ENCODE measurements at places on chromosomes 11 and 22.
A peak's percentile ranks its signal among the peaks of the same experiment; 100 is the strongest.

GRCh38 chr11:126978165-126978564 lies 22.4 kb downstream of the KIRREL3 start:
- DNase-seq, result no peak

DNA sequence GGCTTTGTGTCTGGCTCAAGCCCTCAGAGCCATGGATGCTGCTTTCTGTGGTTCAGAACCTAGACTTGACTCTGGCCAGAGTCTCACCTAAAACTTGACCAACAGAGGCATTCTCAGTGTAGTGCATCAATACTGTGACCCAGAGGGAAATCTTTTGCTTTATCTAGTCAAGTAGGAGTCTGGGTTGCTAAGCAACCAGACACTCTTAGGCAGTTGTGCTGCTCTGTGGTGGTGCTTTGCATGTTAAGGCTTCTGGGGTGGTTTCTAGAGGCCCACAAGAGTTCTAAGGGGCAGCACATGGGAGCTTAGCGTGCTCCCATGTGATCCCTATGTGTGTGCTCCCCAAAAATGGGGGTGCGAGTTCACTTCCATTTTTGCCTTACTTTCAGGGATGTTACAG lies 224.6 kb upstream of the PLET1 start:
- no peak for DNase-seq

- DNase-seq, result no peak
Observed at GRCh38 chr11:15558513-15559181, 443.9 kb downstream of the INSC start.

GRCh38 chr11:116731821-116732220 lies 41.0 kb downstream of the BUD13 start:
- no peak for DNase-seq

- DNase-seq, result no peak
Observed at GRCh38 chr11:124380585-124380984, 3.7 kb downstream of the OR8B2 start.

DNA sequence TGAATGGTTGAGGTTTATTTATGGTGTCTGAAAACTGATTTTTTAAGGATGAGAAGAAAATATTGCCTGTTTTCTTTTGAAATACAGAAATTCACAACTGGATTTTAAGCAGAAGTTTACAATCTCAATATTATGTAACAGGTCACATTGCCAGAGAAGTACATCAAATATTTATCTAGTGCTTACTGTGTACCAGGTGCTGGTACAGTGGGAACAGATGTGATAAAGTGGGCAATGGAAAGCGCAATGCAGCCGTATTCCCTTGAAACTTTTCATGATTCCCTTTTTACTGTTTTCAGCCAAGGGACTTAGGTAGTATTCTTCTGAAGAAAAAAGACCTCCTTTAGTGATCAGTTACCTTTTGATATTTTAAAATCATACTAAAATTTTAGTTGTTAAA lies 49.6 kb downstream of the TTC17 start:
- no peak for DNase-seq

- DNase-seq, result no peak
Observed at GRCh38 chr11:1336836-1337646, 27.6 kb upstream of the TOLLIP start.

- peak; percentile 49 for DNase-seq
Observed at GRCh38 chr22:19271856-19272535, 19.5 kb downstream of the CLTCL1 start.

DNA sequence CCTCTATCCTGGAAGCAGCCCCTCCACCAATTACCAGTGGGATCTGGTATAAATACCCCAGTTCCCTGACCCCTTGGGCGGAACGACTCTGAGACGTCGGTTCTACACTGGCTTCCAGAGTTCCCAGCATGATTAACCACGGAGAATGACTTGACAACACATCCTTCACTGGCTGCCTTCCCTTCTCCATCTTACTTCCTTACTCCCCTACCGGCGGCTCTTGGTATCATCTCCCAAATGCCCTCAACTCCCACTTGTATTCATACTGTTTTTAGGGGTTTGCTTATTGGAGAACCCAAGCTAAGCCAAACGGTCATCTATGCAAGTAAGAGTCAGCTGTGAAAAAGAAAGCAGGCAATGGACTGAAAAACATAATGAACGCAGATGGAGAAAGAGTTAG lies 56.1 kb downstream of the APOL3 start:
- no peak for DNase-seq

DNA sequence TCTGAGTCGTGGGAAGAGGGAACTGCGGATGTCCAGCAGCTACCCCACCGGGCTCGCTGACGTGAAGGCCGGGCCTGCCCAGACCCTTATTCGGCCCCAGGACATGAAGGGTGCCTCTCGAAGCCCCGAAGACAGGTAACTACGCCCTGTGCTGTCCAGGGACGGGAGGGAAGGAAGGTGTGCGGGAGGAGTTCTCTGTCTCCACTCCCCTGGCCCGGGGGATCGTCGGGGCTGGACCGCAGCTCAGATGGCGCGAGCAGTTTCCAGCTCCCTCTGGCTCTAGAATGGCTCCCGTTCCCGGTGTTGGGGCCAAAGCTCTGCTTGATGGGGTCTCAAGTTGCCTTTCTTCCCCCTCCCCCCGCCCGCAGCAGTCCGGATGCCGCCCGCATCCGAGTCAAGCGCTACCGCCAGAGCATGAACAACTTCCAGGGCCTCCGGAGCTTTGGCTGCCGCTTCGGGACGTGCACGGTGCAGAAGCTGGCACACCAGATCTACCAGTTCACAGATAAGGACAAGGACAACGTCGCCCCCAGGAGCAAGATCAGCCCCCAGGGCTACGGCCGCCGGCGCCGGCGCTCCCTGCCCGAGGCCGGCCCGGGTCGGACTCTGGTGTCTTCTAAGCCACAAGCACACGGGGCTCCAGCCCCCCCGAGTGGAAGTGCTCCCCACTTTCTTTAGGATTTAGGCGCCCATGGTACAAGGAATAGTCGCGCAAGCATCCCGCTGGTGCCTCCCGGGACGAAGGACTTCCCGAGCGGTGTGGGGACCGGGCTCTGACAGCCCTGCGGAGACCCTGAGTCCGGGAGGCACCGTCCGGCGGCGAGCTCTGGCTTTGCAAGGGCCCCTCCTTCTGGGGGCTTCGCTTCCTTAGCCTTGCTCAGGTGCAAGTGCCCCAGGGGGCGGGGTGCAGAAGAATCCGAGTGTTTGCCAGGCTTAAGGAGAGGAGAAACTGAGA lies 1.4 kb downstream of the ADM start:
- DNase-seq, result peak; percentile 32

GRCh38 chr22:37337204-37337943 lies 55.1 kb downstream of the CYTH4 start:
- peak; percentile 22 for DNase-seq

GRCh38 chr11:57619331-57619730 lies 21.8 kb downstream of the SERPING1 start:
- DNase-seq, result no peak

- DNase-seq, result no peak
Observed at GRCh38 chr22:21455334-21456089, 11.7 kb upstream of the TMEM191C start.

DNA sequence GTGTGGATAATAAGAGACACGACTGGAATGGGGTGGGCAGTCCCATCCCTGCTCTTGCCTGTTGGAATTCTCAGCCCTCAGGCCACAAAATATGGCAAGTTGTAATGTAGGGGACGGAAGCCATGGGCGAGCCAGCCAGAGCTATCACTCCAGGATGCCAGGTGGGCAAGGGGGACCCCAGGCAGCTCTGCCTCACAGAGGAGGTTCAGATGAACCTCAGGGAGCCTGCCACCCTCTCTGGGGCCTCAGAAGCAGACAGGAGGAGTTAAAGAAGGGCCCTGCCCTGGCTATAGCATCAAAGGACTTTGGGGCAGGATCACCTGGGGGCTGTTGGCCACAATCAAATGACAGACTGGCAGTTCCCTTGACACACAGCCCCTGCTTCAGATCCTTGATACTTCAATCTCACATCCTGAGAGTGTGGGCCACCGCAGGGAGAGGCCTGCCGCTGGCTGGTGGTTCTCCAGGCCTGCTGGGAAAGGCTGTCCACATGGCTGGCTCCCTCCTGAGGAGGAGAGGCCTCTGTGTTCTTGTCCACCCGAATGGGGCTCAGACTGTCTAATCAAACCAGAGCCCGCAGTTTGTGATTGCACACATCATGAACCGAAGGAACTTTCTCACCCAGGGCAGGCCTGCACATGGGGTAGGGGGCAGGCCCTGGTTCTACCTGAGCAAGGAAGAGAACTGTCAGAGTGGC lies 31.4 kb downstream of the IGLL1 start:
- DNase-seq, result no peak

- no peak for DNase-seq
Observed at GRCh38 chr11:95091663-95092180, 2.1 kb downstream of the ENDOD1 start.

GRCh38 chr22:42819412-42820044 lies 37.5 kb downstream of the ARFGAP3 start:
- DNase-seq, result no peak

GRCh38 chr22:39598017-39598965 lies 27.7 kb downstream of the CACNA1I start:
- DNase-seq, result no peak
